ENCODE measurements at places on chromosomes 4 and X. TPM values are rescaled to one million over a fixed set of nuclear protein-coding genes. Genes with fewer than 3 reads are reported as not detected.
A peak's percentile ranks its signal among the peaks of the same experiment; 100 is the strongest.

DNA sequence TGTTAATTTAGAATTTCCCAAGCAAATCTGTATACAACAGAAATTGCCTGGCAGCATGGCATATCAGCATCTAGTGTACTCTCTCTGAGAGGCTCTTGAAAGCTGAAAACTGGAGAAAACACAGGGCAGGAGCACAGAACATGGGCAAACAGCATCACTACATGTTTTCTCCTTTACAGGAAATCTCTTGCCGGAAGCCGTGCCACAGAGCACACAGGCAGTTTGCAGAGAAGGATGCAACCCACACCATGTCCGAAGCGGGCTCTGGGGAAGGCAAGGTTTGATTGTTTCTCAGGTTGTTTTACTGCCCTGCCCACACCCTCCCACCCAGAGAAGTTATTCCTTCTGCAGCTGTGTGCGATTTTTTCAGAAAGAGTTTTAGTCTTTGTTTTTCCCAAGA, 41.1 kb upstream of the FAM9C start:
- no peak for DNase-seq

- peak; percentile 63 for DNase-seq
Measured at GRCh38 chrX:129781134-129781672, 1.5 kb downstream of the SASH3 start.

- no peak for DNase-seq
Measured at GRCh38 chr4:102216666-102217065, 128.6 kb downstream of the SLC39A8 start.

The DOK7 gene
- not detected for total RNA-seq

The PPP4R3C gene
- total RNA-seq, result not detected

The PDZD4 gene
- 6.7 TPM for total RNA-seq

GRCh38 chr4:177100307-177100706, 209.4 kb upstream of the NEIL3 start:
- no peak for DNase-seq

- DNase-seq, result no peak
Measured at GRCh38 chrX:51917604-51918003, 24.2 kb downstream of the MAGED1 start.

The NDP gene
- total RNA-seq, result not detected

The AVPR2 gene
- not detected for total RNA-seq

The ARMCX4 gene
- total RNA-seq, result 3.3 TPM

DNA sequence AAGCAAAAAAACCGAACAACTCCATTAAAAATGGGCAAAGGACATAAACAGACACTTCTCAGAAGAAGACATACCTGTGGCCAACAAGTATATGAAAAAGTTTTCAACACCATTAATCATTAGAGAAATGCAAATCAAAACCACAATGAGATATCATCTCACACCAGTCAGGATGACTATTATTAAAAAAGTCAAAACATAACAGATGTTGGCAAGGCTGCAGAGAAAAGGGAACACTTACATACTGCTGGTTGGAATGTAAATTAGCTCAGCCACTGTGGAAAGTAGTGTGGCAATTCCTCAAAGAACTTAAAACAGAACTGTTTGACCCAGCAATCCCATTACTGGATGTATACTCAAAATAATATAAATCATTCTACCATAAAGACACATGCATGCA, 436.3 kb downstream of the KLHL13 start:
- no peak for DNase-seq

The FDCSP gene
- total RNA-seq, result not detected

- DNase-seq, result no peak
Measured at GRCh38 chr4:108139089-108139488, 29.6 kb downstream of the LEF1 start.

GRCh38 chr4:100240008-100240407, 49.7 kb upstream of the DDIT4L start:
- no peak for DNase-seq

The PABPC5 gene
- not detected for total RNA-seq

GRCh38 chr4:184950926-184951325, 67.4 kb upstream of the HELT start:
- DNase-seq, result no peak

The MAEA gene
- total RNA-seq, result 295 TPM

The ETDC gene
- total RNA-seq, result not detected

The S100G gene
- total RNA-seq, result not detected

The MTNR1A gene
- not detected for total RNA-seq

DNA sequence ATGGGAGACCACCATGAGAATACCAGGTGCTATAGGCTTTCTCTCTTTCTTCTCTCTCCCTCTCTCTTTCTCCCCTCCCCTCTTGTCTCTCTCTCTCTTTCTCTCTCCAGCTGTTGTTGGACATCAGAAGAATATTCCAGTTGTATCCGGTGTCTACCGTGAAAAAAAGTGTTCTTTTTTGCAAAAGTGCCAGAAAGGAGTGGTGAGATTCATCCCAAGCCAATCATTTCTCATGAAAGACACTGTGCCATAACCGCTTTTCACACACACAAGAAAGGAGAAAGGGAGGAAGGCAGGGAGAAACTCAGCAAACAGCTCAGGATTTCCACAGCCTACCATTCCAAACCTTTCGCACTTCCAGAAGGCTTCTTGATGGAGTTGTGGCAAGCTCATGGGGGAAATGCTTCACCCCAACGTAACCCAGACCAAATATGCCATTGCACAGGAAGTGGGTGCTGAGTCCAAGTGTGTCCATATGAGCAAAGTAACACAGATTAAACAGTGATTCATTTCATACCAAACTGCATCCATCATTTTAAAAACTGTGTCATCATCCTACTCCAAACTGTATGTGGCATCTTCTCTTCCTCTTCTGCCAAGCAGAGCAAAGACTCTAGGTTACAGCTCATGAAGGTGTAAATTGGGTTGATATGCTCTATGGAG, 224.0 kb downstream of the APBB2 start:
- DNase-seq, result no peak

The GIMD1 gene
- not detected for total RNA-seq

DNA sequence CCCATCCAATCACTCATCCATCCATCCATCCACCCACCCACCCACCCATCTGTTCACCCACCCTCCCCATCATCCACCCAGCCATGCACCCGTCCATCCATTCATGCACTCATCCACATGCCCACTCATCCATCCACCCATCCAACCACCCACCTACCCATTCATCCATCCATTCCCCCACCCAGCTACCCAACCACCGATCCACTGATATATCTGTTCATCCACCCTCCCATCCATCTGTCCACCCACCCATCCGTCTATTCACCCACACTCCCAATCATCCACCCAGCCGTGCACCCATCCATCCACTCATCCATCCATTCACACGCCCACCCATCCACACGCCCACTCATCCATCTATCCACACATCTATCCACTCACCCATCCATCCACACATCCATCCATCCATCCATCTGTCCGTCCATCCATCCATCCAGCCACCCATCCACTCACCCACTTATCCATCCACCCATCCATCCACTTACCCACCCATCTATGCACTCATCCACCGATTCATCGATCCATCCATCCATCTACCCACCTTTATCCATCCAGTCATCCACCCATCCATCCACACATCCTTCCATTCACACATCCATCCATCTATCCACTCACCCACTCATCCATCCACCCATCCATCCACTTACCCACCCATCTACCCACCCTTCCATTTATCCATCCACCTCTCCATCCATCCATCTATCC, 28.4 kb downstream of the ASMTL start:
- no peak for DNase-seq

DNA sequence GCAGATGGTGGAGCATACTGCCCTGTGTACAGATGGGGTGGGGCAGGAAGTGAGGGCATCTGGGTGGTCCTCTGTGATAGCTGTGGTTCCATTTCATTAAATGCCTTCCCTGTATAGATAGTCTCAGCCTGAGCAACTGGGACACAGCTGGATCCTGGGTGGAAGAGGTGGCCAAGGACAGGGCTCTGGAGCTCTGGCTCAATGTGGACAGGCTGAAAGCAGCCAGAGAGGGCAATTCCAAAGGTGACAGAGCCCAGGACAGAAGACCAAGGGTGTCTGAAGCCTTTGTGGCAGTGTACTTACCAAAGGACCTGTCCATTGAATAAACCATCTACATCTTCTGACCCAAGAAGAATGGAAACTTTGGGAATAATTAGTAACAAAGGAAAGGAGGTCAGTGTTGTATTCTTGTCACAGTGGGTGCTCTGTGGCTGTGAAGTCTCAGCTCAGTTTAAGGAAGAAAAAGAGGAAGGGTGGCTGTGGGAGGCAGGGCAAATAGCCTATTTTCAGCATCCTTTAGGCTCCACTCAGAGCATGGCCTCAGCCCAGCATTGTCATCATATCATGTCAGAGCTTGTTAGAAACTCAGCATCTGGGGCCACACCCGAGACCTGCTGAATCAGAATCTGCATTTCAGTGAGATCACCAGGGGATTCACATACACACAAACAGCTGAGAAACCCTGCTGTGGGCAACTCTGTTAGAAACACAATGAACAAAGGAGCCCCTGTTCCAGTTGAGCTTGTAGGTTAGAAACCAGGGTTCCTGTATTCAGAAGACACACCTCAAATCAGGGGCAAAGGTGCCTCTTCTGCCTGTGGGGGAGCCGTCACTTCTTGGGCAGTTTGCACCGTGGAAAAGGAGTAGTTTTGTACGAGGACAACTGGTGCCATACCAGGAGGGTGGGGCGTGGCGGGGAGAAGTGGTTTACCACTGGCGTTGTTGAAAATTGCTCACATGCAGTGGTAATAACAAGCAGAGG, 168.6 kb downstream of the PTTG2 start:
- DNase-seq, result peak; percentile 73

DNA sequence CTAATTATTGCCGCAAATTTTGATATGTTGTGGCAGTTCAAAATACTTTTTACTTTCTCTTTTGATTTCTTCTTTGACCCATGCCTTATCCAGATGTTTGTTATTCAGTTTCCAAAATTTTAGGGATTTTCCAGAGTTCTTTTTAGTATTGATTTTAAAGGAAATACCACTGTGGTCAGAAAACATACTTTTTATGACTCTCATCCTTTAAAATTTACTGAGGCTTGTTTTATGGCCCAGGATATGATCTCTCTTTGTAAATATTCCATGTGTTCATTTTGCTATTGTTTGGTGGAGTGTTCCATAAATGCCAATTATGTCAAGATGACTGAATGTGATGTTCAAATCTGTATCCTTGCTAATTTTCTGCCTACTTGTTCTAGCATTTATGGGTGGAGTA, 272.3 kb upstream of the DIPK2B start:
- no peak for DNase-seq

The LANCL3 gene
- total RNA-seq, result 4.8 TPM

- DNase-seq, result no peak
Measured at GRCh38 chrX:47749185-47749967, 87.3 kb upstream of the ZNF81 start.

DNA sequence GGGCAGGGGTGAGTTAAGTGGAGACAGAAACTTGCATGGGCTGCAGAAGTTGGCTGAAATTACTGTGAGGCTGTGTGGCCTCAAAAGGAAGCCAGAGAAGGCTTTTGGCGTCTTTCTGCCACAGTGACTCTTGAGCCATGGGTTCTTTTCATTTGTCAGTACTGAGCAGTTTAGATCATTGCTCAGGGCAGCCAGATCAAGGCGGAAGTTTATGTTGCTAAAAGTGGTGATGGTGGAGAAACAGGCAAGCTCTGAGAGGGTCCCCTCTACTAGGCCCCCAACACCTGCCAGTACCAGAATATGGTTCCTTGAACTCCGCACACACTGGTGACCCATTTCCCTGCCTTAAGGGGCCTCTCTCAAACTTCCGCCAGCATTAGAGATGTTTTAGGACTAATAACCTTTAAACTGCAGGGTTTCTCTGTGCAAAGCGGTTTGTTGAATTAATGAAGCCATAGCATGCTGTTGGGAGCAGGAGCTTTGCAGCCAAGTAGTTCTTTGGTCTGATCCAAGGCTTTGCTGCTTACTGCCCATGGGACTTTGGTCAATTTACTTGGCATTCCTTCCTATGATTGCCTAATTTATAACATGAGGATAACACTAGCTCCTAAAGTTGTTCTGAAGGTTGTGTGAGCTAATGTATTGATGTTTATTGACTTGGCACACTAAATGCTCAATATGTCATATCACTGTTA, 34.5 kb downstream of the RNF175 start:
- no peak for DNase-seq

- peak; percentile 95 for DNase-seq
Measured at GRCh38 chr4:38752941-38753806, 29.6 kb downstream of the TLR10 start.

The HPGD gene
- total RNA-seq, result 53.6 TPM

DNA sequence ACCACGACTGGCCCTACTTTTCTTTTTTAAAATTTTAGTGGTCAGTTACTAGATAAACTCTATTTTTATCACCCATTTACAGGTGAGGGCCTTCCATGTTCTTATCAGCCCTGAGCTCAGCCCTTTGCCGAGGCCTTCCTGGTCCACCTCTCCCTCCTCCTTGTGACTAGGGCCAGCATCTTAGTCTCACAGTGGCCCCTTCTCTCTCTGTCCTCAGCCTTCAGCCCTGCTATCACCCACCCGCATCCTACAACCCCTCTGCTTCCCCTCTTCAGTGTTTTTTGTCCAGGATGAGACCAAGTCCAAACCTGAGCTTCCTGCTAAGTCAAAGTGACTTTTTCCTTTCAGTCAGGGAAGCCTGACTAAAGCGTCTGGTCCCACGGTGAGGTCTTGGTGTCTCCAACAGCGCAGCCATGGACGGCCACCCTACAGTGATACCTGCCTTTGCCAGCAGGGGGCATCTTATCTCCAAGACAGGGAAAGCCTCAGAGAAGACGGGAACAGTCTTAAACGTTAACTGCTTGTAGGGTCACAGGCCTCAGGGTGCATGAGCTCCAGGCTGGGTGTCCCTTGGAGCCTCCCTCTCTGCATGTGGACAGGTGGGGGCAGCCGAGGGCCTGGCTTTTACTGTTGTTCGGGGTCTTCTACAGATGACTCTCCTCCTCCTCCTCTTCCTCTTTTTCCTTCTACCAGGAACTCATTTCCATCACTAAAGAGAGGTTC, 11.7 kb upstream of the GAGE10 start:
- peak; percentile 69 for DNase-seq
